Activated CD4-positive, alpha-beta T cell treated with anti-CD3 and anti-CD28 coated beads, Interleukin-2, Interleukin-6, amounts not matched to agents 100 ng/mL and 50 ng/mL, durations not matched to agents 16 hours and 8 hours (primary cell): ENCODE measurements at places on chromosomes 3 and 15.

DNA sequence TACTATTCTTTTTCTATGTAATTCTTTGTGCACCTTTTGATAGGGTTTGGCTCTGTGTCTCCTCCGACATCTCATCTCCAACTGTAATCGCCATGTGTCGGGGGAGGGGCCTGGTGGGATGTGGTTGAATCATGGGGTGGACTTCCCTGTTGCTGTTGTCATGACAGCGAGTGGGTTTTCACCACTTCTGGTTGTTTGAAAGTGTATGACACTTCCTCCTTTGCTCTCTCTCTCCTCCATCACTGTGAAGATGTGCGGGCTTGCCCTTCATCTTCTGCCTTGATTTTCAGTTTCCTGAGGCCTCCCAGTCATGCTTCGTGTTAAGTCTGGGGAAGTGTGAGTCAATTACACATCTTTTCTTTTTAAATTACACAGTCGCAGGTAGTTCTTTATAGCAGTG lies 225.8 kb upstream of the DPPA4 start:
- DNase-seq = peak; percentile 5

GRCh38 chr15:39682366-39682765 lies 100.3 kb downstream of the FSIP1 start:
- DNase-seq = no peak

DNA sequence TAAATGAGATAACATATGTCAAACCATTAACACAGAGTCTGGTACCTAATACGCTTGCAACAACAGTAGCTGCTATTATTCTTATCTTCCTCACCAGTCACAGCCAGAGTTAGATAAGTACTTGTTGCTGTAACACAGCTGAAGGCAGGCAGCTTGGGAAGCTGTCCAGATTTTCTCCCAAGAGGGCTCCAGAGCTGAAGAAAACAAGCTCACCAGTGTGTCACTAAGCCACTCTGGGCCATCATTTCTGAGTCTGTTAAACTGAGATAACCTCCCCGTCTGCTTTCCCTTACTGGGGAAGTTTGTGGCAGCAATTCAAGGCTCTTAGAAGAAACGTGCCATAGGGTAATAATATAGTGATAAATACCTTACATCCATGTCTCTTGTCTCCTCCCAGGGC lies 226.3 kb downstream of the TAFA4 start:
- DNase-seq = no peak

DNA sequence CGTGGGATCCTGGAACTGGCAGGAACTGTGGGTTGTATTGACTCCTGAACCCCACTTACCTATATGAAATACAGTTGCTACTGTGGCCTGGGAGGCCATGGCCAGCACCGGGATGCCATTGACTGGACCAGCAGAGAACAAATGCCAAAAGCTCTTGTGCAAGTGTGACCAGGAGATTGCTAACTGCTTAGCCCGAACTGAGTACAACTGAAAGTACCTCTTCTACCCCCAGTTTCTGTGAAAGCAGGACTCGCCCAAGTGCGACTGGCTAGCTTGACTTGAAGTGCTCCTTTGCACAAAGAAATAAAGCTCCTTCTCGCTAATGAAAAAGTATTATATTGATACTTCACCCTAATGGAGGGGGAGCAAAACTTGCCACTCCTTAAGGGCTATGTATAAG lies 101.3 kb upstream of the ATP11B start:
- no peak for DNase-seq

DNA sequence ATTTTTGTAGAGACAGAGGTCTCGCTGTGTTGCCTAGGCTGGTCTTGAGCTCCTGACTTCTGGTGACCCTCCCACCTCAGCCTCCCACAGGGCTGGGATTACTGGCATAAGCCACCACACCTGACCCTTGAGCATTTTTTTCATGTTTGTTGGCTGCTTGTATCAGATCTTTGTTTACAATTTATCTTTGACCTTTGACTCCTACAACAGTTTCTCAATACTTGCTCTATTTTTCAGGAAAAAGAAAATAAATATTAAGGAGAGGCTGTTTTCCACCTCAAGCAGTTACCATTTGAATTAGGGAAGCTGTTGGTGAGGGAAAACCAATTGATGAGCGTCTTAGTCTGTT lies 44.5 kb downstream of the LIMD1 start:
- no peak for DNase-seq

DNA sequence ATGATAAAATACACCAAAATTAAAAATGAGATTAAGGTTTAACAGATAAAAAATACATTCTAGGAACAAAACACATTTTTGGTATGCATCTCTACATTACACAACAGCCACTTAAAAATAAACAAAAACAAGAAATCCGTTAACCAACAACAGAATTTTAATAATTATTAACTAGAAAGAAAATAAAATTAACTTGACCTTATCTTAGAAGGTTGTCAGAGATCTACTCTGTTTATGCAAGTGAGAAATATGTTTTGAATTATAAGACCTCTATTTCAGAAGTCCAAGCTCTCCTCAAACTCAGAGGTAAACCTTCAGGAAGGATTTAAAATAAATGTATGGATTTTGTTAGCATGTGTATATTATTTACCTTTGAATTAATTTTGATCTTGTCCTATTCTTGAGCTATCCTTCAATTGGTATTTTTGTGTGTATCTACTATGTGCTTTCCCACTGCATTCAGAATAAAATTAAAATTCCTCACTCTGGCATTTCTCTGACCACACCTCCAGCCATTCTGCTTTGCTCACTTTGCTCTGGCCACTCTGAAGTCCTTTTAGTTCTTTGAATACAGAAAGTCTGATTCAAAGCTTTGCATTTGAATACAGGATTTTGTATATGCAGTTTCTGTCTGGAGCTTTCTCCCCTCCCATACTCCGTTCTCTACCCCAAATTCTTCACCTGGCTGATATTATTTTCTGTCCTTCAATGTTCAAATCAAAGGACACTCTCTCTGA lies 352.0 kb downstream of the ZBTB20 start:
- DNase-seq = no peak

GRCh38 chr3:161893972-161894371 lies 397.4 kb downstream of the OTOL1 start:
- DNase-seq = no peak

DNA sequence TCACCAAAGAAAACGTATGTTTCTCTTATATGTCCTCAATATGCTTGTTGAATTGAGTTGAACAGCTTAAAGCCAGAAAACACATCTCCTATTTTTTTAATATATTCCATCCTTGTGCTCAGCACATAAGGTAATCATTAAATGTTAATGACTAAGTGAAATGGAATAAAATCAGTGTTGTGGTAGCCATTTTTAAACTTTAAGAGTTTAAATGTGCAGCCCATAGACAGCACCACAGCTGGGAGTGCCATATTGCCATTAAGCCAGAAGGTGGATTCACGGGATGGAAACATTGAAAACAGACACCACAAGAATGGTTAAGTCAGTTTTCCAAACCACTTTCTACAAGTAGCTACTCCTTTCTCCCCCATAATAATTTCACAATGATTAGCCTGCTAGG lies 76.8 kb upstream of the C15orf61 start:
- no peak for DNase-seq

DNA sequence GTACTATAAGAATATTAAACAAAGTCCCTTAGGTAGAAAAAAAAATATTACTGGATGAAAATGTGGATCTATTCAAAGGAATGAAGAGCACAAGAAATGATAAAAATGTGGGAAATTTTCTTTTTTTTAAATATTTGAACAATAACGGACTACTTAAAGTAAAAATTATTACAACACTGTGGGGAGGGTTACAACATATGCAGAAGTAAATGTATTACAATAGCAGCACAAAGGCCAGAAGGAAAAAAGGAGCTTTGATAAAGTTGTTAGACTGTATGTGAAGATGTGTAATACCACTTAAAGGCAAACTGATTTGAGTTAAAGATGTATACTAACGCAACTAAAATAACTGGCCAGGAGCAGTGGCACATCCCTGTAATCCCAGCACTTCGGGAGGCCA lies 427.1 kb downstream of the SHQ1 start:
- DNase-seq = no peak

DNA sequence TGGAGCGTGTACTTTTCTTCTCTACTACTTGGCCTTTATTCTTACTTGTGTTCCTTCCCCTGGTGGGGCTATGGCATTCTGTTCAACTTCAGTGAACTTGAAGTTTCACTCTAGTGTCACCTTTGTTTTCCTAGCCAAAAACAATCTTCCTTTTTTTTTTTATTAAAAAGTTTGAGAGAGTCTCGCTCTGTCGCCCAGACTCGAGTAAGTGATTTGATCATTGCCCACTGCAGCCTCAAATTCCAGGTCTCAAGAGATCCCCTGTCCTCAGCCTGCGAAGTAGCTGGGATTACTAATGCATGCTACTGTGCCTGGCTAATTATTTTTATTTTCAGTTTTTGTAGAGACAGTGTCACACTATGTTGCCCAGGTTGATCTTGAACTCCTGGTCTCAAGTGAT lies 124.8 kb downstream of the SST start:
- no peak for DNase-seq

- no peak for DNase-seq
These were observed 19.3 kb downstream of the CCDC13 start for GRCh38 chr3:42753757-42754156.

DNA sequence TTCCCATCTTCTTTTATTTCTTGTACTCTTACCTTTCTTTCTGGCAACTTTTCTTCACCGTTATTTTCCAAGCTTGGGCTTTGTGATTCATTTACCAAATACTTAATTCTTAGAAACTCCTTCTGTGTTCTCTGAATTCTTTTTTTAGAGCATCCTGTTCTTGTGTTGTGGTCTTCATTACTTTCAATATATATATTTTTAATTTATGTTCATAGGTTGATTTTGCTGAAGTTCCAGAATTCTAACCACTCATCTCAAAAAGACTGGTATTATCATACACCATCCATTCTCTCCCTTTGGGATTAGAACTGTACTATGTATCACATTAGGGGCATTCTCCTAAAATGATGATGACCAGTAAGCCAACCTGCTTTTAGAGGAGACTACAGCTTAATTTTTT lies 362.3 kb upstream of the CBLB start:
- DNase-seq = peak; percentile 51

DNA sequence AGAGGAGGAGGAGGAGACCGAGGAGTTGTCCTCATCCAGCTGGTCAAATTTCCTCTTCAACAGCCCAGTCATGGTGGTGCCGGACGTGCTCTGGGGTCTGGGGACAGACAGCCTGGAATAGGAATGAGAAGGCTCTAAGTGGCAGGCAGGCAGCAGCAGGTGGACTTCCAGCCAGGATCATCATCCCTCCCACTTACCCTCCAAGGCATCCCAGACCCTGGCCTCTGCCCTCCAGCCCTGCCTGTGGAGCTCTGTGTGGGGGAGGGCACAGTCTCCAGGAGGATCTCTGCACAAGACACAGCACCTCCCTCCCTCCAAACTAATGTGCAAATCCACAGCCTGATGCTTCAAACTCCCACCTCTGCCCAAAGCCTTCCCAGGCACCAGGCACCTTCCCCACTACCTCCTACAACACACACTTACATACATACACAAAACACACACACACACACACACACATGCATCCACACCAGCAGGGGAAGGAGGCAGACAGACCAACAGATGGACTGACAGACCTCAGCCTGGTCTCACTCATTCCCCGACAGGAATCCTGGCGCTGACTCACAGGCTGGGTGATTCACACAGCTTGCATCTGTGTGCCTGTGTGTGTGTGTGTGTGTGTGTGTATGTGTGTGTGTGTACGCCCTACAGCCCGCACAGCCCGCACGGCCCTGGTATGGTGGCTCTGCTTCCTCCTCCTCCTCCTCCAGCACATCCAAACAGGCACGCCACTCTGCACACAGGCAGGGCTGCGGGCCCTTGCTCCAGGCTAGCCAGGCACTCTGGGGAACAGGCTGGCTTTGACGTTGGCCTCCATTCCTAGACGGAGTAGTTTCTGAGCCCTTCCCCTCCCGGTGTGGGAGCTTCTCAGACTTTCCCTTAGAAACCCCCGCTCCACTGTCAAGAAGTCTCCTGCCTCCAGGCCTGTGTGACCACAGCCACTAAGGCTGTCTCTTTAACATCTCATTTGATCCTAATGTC lies 6.5 kb downstream of the CSRNP1 start:
- peak; percentile 88 for DNase-seq

- DNase-seq = peak; percentile 25
These were observed 2.7 kb downstream of the IREB2 start for GRCh38 chr15:78440375-78441373.

GRCh38 chr15:100866386-100867330 lies 13.0 kb upstream of the ALDH1A3 start:
- no peak for DNase-seq

- DNase-seq = peak; percentile 19
These were observed 78.1 kb downstream of the STT3B start for GRCh38 chr3:31610700-31611275.

DNA sequence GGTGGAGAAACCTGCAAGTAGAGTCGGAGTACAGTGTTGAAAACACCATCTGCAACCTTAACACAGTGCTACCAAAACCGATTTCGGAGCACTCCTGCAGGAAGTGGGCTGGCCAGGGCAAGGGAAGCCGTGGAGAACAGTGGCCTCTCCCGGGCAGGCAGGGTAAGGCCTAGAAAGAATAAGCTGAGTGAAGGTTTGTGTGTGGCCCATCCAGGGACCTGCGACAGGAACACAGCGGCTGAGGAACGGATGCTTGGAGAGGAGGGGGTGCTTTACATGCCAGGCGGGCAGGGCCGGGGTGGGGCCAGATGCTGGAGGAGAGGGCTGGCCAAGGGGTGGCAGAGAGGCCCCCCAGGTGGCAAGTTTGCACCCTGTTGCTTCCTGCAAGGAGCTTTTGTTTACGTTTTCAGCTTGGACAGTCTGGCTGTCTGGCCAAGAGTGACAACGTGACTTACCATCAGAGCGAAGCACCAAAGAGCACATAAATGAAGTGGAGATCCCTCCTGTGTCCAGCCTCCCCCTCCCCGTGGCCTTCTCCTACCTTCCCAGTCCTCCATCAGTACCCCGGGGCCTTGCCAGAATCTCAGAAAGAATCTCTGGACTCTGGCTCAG lies 156.5 kb downstream of the PGPEP1L start:
- DNase-seq = peak; percentile 74

DNA sequence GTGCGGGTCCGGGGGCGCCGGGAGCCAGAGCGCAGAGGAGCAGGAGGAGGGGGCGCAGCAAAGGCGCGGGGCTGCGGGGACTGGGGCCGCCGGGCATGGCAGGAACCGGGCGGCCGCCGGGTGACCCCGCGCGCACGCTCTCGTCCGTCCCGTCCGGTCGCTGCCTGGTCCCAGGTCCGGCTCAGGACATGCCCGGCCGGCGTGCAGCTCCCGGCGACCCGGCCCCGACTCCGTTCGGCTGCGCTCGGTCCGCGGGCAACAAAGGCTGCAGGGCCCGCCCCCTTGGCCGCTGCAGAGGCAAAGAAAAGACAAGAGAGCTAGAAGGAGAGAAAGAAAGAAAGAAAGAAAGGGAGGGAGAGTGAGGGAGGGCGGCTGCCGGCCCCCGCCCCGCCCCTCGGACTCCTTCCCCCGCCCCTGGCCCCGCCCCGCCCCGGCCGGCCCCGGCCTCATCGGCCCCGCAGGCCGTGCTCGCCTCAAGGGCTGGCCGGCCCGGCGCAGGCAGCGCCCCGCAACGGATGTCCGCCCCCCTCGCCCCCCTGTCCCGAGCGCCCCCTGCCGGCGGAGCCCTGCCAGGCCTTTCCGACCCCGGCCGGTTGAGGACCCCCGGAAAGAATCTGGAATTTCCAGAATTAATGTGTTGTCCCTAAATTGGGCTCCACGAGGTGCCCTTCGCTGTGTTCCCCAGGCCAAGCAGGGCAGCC lies at the start of gene ADAMTS7:
TSS of gene ADAMTS7 (minus strand) at position 341 of the 701 bp plus-strand sequence. CDS start at position 97, 244 bp downstream.
- peak; percentile 62 for DNase-seq
